ENCODE measurements at places on chromosomes 7 and 10. TPM values are rescaled to one million over a fixed set of nuclear protein-coding genes. Genes with fewer than 3 reads are reported as not detected.

DNA sequence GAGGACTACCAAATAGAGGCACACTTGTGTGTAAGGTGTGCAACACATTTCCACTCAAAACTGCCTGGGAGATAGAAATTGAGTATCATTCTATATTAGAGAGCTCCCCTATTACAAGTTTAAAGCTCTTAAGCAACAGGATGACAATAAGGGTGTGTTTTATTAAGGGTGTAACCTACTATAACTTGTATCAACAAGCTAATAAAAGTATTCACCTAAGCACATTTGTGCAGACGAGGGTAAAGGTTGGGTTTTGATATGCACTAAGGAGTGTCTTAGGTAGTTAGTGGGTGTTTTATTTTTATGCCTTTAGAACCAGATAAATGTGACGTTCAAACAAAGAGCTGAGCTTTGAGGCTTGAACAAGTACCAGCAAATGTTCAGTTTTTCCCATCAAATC, 2.8 kb upstream of the FAM53B start:
- no peak overlapping the region for H3K4me3 ChIP-seq
- peaks cover 2% of the 10 kb centered on the region for H3K36me3 ChIP-seq
- peaks cover 8% of the 10 kb centered on the region for H3K4me1 ChIP-seq
- H3K27me3 ChIP-seq, result no peaks in the 10 kb centered on the region
- no peak for DNase-seq

DNA sequence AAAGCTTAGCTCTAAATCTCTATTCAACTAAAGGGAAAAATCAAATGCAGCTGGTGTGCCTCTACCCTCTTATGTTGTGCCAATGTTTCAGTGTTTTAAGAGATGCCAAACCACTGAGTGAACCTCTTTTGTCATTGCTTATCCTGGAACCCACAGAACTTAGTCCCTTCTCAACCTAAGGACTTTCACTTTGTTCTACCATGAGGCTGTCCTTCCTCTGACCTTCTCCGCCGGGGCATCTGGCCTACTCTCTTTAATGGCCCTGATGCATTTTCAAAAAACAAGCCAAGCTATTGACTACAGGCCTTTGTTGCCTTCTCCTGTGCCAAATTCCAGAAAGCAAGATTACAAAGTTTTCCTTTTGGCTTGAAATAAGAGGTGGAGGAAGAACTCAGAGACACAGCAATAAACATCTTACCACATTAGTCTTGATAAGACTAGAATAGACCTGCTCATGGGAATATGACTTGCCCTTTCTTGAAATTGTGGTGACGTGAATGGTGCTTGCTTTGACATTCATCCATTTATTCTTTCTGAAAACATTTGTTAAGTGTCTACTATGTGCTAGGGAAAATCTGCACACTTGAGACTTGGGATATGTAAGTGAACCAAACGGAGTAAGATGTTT, 253.2 kb upstream of the SMIM30 start:
- H3K36me3 ChIP-seq, result no peaks in the 10 kb centered on the region
- no peak overlapping the region for H3K4me3 ChIP-seq
- H3K4me1 ChIP-seq, result peaks cover 2% of the 10 kb centered on the region
- no peaks in the 10 kb centered on the region for H3K27me3 ChIP-seq

The AQP1 gene
- 0.18 TPM for total RNA-seq

The TLX1 gene
- total RNA-seq, result not detected

DNA sequence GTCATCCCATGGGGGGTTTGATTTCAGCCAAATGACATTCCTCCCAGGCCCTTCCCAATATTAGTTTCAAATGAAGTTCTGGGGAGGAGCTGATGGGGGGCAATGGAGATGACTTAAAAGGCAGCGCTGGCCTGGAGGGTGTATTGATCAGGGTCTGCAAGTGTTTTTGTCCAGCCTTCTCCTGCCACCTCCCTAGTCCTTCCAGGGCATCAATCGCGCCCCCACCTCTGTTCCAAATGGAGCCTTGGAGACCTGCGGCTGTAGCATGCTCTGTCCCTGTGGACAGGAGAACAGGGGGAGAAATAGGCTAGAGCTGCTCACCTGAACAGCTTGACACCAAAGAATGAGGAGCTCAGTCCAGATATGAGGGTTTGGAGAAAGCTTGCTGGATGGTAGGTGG, 386.8 kb upstream of the PODXL start:
- H3K36me3 ChIP-seq, result no peaks in the 10 kb centered on the region
- no peak for DNase-seq
- H3K4me1 ChIP-seq, result no peaks in the 10 kb centered on the region
- H3K27me3 ChIP-seq, result peaks cover 6% of the 10 kb centered on the region
- H3K27ac ChIP-seq, result no peak overlapping the region

The GJD4 gene
- not detected for total RNA-seq

The TMEM236 gene
- not detected for total RNA-seq

- DNase-seq, result no peak
- peaks cover 26% of the 10 kb centered on the region for H3K4me1 ChIP-seq
- no peak overlapping the region for H3K4me3 ChIP-seq
These were observed 97.8 kb upstream of the PPIF start for GRCh38 chr10:79249186-79250121.

GRCh38 chr10:14560274-14560673, 214.4 kb downstream of the FAM107B start:
- no peaks in the 10 kb centered on the region for H3K36me3 ChIP-seq
- no peak overlapping the region for H3K27ac ChIP-seq
- DNase-seq, result peak; percentile 85
- H3K4me1 ChIP-seq, result peaks cover 32% of the 10 kb centered on the region
- H3K4me3 ChIP-seq, result no peak overlapping the region

DNA sequence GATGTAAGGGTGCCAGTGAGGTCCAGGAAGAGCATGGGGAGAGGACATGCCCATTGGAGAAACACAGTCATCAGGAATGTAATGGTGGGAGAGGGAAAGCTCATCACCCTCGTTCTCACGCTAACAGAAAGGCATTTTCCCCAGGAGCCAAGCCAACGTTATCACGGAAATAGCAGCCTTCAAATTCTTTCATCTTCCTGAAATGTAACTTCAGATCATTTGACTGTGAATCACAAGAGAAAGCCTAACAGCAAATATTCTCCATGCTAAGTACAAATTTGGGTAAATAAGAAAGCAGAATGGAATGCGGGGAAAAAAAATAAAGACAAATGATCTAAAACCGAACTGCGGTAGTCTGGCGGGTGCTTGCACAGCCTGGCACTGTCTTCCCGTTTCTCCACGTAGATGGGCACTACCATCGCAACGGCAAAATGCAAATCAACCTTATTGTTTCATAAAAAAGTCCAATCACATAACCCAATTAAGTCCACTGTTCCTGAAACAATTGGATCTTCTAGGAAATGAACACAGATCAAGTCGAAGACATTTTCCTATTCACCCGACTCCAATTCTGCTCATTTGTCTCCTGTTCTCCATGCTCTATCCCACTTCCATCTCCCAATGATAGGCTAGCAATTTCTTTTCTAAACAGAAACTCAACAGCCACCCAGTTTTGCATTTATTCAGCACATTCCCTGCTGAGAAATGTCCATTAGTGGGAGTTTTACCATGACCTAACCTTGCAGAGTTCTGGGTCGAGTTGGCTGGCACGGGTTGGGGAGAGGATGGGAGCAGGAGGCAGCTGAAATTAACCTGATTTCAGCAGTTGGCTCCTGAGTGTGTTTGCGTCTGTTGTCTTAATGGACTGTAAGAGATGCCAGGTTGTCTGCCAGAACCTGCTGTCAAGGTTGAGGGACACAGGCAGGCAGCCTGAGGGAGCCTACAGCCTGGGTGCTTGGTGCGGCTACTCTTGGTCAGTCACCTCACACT, 74.6 kb upstream of the FRMD4A start:
- peak; percentile 99 for DNase-seq
- H3K27ac ChIP-seq, result peak overlapping the region; percentile 100
- H3K4me1 ChIP-seq, result peaks cover 24% of the 10 kb centered on the region
- H3K4me3 ChIP-seq, result no peak overlapping the region

The ACTL6B gene
- not detected for total RNA-seq

All from IMR-90 (cell line).